Esophagus squamous epithelium (tissue), 5 donors: ENCODE measurements at places on chromosomes 6 and 20.

DNA sequence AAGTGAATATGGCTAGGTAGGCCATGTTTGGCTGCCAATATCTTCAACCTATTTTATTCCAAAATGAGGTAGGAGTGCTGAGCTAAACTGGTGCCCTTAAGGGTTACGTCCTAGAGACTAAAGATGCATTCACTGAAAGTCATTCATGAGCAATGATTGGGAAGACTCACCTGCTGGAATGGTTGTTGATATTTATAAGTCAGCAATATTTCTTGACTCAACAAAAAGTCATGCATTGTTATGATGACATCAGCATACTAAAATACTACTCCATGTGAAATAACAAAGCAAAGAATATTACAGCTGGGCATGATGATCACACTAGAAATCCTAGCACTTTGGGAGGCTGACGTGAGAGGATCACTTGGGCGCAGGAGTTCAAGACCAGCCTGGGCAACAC lies 17.6 kb upstream of the NUP153 start:
- no peak for DNase-seq

- DNase-seq, result no peak
These were observed 16.1 kb upstream of the RIN2 start for GRCh38 chr20:19741924-19742323.

- no peak for DNase-seq
These were observed 32.7 kb upstream of the FAM83B start for GRCh38 chr6:54813892-54814291.

DNA sequence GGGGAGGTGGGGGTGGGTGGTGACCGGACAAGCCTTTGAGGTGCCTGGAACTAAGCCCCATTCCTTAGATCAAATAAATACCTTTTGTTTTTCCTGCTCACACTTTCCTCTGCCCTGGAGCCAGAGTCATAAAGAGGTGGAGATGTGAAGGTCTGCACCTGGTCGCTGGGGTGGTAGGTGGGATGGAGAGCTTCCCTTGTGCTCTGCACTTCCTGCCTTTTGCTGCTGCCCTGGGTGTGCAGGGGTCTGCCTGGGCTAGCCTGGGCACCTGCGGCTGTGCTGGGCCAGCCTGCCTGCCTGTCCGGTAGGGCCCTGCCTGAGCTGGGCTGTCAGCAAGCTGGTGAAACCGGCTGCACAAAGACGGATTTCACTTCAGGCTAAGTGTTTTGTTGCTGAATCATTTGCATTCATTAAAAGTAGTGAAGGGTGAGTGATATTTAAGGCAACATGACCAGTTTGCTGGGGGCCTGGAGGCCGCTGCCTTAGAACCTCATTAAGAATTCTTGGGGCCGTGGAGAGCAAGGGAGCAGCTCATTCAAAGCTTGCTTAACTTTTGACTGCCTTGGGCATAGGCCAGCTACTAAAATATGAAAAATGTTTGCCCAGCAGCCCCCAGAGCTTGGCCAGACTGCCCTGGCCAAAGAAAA lies 20.5 kb downstream of the PTK7 start:
- no peak for DNase-seq

DNA sequence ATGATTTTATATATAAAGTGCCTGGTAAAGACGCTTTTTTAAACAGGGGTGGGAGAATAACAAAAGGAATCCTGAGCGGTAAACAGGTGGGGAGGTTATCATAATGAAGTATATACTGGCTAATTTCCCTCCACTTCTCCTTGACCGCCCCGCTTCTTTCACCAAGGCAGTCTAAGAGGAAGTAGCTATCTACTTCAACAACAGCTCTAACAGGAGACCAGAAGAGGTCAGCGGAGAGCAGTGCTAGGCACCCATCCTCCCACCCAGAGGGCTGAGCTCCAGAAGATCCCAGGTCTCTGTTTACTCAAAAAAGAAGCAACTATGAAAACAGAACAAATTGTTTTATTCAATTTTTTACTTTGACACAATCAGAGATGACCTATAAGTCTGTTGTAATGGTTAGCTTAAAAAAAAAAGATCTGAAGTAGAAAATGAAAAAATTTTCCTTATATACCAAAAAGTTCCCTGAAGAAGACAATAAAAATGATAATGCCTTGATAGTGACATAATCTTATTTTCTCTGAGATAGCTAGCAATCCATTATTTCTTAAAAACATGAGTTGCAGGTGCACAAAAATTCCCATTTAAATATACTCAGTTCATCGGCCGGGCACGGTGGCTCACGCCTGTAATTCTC lies 141.1 kb downstream of the PDSS2 start:
- DNase-seq, result no peak
